ENCODE measurements at places on chromosomes 7 and 10.

GRCh38 chr7:131157530-131158243 lies 170.0 kb upstream of the MKLN1 start:
- no peak overlapping the region for H3K27ac ChIP-seq
- no peak for ATAC-seq
- H3K4me1 ChIP-seq = no peaks in the 10 kb centered on the region
- no peaks in the 10 kb centered on the region for H3K36me3 ChIP-seq
- H3K4me3 ChIP-seq = no peak overlapping the region

- H3K36me3 ChIP-seq = no peaks in the 10 kb centered on the region
- no peak overlapping the region for H3K27ac ChIP-seq
- H3K4me1 ChIP-seq = peaks cover 16% of the 10 kb centered on the region
- no peak overlapping the region for H3K4me3 ChIP-seq
- H3K27me3 ChIP-seq = no peaks in the 10 kb centered on the region
These were observed 26.3 kb downstream of the MKI67 start for GRCh38 chr10:128099901-128100300.

GRCh38 chr7:158743219-158743618 lies 38.6 kb upstream of the NCAPG2 start:
- H3K4me1 ChIP-seq = no peaks in the 10 kb centered on the region
- no peak for ATAC-seq
- no peaks in the 10 kb centered on the region for H3K27me3 ChIP-seq

- no peaks in the 10 kb centered on the region for H3K4me1 ChIP-seq
- no peak overlapping the region for H3K4me3 ChIP-seq
- no peak for ATAC-seq
- no peaks in the 10 kb centered on the region for H3K36me3 ChIP-seq
- H3K27ac ChIP-seq = no peak overlapping the region
These were observed 47.6 kb downstream of the PLXNA4 start for GRCh38 chr7:132528695-132529094.

- ATAC-seq = no peak
- peaks cover 36% of the 10 kb centered on the region for H3K36me3 ChIP-seq
- peaks cover 2% of the 10 kb centered on the region for H3K4me1 ChIP-seq
- no peak overlapping the region for H3K4me3 ChIP-seq
- no peak overlapping the region for H3K27ac ChIP-seq
- H3K27me3 ChIP-seq = no peaks in the 10 kb centered on the region
These were observed 7.9 kb downstream of the ENTPD7 start for GRCh38 chr10:99667108-99667751.

Measured in stimulated activated memory B cell treated with anti-CD40 and anti-IgM and Interleukin-4, amounts not matched to agents 10 μg/mL and 1 μg/mL and 100 μg/mL, for 72 hours (primary cell).